Activated naive CD4-positive, alpha-beta T cell treated with anti-CD3 and anti-CD28 coated beads for 36 hours (primary cell): ENCODE measurements at places on chromosomes 2 and 18.

DNA sequence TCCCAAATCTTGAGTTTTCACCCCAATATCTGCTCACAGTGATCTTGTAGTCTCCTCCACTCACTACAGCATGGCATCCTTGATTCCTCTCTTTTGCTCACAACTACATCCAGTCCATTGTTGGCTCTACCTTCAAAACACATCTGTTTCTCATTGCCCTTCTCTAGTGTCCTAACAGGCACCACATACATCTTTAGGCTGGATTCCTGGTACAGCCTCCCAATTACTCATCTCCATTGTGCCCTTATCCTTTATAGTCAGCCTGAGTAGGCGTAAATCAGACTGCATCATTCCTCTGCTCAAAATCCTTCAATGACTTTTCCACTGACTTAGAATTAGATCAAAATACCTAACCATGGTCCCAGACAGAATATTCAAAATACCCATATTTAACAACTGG lies 10.7 kb upstream of the TAF1B start:
- DNase-seq = no peak

DNA sequence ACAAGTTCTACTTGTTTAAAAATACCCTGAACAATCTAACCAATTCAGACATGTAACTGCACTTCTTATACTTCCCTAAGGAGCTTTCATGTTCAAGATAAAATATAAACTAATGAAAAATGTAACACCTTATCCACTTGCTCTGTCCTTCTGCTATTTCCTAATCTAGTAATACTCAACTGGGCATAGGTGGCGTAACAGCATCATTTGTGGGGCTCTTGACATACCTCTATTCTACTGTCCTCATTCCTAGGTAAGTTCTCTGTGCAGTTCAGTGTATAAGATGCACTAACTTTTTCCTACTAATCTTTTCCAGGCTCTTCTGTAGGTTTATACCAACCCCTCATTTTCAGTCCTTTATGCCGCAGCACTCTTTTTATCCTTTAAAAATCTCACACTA lies 36.7 kb downstream of the PRKD3 start:
- DNase-seq = peak; percentile 59

DNA sequence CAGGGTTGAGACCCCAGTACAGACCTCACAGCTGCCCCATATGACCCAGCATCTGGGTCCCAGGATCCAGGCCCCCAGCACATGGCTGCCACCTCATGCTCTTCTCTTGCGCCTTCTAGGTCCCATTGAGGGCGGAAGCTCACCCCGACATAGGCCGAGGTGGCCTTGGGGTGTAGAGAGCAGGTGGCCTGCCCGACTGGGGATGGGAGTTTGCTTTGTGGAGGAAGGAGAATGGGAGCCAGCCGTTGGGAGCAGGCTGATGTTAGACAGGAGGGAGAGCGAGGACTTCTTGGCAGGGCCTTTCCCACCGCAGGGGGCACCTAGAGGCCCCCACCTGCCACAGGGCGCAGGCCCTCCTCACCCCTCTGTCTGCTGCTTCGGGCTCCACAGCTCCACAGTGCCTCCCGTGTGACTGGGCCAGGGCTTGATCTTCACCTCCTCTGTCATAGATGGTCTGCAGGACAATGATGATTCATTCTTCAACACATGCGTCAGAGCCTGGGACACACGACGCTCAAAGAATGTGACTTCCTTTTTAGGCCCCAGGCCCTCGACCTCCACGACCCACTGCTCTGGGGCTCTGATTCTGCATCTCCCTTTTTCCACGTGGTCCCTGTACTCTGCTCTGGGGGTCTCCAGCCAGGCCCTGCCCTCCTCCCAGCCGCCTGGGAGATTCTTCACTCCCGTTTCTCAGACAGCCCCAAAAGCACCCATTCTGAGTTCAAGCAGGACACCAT lies 86.6 kb upstream of the ODC1 start:
- no peak for DNase-seq

DNA sequence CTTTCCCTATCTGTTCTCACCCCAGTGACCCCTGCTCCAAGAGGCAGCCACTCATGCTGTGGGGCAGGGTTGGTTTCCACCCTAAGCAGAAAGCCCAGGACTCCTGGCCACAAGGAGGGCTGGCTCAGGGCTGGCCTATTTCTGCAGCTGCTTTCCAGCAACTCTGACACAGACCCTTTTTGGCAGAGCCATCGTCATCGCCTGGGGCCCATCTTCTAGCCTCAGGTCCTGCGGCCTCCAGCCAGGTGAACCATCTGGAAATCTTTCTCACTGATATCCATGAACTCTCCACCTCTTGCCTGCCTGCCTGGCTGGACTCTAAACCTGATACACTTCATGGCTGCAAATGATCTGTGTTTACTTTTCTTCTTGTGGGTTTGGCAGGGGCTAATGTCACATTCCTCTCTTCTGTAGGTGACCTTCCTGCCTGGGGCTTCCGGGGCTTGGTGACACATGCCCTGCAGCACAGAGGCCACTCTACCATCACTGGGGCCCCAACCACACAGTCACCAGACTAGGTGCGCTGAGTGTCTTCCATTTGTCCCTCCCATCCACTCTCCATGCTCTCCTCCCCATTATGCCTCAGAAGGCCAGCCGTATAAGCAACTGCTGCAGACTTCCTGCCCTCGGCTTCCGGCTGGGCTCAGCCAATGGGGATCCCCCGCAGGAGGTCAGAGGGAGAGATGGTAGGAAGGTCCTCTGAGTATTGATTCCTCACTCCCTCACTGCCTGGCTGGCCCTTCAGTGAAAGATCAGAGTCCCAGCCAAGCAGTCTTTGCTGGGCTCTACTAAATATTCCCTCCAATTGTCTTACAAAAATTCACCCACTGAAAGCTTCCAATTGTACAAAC lies 9.7 kb upstream of the COPS8 start:
- no peak for DNase-seq

GRCh38 chr2:198440833-198441232 lies 636.4 kb downstream of the PLCL1 start:
- DNase-seq = no peak

GRCh38 chr2:39499336-39499735 lies 62.3 kb upstream of the MAP4K3 start:
- no peak for DNase-seq

- DNase-seq = no peak
Measured at GRCh38 chr2:217494557-217494956, 508.2 kb downstream of the TNS1 start.

DNA sequence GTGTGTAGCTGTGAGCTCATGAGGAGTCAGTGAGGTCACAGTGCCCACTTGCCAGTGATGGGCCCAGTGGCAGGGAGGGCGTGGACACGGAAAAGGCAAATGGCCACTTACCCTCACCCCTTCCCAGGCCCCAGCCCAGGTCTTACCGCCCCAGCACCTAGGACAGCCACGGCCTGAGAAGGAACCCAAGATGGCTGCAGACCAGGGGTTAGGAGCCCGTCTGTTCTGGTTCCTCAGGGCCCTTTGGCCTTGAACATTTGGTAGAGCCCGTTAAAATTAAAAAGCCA lies 74.1 kb downstream of the EMX1 start:
- DNase-seq = no peak

DNA sequence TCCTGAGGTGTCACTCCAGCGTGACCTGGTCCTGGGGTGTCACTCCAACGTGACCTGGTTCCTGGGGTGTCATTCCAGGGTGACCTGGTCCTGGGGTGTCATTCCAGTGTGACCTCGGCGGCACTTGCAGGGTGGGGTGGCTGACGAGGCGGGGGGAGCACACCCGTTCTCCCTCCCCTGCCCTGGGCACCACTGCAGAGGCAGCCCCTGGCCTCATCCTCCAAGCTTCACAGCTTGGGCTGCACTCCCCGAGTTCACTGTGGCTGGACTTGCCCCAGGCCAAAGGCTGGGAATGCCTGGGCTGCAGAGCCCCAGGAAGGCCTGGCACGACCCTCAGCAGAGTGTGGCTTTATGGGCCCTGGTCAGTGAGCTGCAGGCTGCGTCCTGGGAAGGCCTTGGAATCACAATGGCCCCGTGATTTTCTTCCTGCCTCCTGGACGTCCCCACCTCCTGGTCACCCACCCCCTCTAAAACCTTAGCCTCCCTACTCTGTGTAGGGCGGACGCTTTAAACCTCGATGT lies 88.3 kb downstream of the NFATC1 start:
- no peak for DNase-seq

- DNase-seq = no peak
Measured at GRCh38 chr2:100394111-100394641, 23.3 kb downstream of the CHST10 start.

DNA sequence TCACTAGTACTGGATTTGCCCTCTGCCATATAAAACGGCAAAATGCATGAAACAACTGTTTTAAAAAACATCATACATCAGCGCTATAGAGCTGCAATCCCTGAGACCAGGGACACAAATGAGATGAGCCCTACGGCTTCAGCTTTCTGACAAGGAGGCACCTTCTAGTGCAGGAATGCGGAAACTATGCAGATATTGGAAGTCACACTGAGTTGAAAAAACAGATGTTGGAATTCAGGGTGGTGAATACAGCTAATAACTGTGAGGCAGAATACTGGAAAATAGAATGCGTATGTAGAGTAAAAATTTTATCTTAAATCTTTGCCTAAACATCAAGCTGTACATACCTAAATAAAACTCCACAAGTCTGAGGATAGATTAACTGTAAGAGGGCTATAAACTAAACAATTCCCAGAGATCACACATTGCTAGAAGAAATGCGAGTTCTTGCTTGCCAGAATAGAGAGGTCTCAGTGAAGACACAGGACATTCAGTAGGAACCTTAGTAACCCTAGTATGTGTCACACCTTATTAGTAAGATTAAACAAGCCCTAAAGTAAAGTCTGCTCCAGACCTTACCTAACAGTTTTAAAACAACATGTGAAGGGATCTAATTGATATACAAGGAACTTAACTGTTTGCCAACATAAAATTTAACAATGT lies 541.4 kb upstream of the DDX18 start:
- no peak for DNase-seq

GRCh38 chr2:120612931-120613330 lies 122.7 kb upstream of the GLI2 start:
- DNase-seq = no peak

GRCh38 chr18:68714366-68714711 lies 569 bp downstream of the TMX3 start:
- peak; percentile 25 for DNase-seq
